Stimulated activated CD4-positive, alpha-beta T cell treated with anti-CD3 and anti-CD28 coated beads, Interleukin-4, amount 100 ng/mL, for 48 hours (primary cell): ENCODE measurements at places on chromosomes 1 and 21.

GRCh38 chr21:45030682-45031570, 43.5 kb upstream of the ADARB1 start:
- no peak for DNase-seq

DNA sequence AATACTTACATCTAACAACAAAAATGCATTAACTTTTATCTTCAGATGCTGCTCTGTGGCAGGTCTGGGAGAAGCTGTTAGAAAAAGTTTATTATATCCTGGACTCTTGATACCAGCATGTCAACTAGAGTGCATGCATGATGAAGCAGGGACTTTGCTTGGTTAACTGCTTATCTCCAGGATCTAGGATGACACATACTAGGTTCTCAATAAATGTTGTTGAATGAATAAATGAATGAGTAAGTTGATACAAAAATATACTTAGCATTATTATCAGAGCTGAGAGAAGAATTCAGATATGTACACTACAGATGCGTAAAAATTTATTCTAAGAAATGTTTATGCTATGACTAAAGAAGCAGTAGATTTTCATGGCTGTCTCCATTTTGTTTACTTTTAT, 304.3 kb downstream of the LTN1 start:
- DNase-seq = no peak

DNA sequence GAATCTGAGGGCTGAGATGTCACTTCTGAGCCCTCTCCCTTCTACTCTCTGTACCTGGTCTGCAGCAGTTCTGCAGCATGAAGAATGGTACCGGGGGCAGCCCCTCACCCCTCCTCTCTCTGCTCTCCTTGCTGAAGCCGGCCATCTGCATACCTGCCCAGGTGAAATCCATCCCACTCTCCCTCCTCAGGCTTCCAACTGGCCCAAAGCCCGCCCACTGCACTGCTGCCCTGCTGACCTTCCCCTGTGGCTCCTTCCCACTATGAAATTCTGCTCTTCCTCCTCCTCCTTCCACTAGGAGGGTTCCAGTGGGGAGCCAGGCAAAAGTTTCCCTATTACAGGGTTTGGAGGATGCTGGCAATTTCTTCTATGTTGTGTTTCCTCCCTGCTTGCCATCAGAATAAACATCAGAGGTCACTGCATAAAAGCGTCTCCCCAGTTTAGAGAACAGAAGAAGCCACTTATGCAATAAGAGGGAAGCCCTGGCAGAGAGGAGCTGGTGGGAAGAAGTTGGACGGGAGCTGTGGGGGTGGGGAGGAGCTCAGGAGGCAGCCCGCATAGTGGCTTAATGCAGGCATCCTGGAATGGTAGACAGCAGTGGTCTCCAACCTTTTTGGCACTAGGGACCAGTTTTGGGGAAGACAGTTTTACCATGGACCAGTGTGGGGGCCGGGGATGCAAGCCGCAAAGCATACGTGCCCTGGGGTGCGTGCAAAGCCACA, 30.3 kb downstream of the TMCO4 start:
- DNase-seq = no peak

DNA sequence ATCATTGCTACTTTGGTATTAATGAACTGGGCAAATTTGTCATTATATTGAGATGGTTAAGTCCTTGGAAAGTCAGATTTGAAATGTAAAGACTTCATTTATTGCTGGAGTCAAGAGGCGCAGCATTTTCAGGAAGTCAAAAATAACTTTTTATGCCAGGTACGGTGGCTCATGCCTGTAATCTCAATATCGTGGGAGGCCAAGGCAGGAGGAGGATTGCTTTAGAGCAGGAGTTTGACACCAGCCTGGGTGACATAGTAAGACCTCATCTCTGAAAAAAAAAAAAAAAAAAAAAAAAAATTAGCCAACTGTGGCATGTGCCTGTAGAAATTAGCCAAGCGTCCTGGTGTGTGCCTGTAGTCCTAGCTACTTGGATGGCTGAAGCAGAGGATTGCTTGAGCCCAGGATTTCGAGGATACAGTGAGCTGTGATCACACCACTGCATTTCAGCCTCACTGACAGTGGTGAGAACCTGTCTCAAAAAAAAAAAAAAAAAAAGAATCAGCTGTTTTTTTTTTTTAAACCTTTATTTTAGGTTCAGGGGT, 5.5 kb downstream of the HIPK1 start:
- no peak for DNase-seq

DNA sequence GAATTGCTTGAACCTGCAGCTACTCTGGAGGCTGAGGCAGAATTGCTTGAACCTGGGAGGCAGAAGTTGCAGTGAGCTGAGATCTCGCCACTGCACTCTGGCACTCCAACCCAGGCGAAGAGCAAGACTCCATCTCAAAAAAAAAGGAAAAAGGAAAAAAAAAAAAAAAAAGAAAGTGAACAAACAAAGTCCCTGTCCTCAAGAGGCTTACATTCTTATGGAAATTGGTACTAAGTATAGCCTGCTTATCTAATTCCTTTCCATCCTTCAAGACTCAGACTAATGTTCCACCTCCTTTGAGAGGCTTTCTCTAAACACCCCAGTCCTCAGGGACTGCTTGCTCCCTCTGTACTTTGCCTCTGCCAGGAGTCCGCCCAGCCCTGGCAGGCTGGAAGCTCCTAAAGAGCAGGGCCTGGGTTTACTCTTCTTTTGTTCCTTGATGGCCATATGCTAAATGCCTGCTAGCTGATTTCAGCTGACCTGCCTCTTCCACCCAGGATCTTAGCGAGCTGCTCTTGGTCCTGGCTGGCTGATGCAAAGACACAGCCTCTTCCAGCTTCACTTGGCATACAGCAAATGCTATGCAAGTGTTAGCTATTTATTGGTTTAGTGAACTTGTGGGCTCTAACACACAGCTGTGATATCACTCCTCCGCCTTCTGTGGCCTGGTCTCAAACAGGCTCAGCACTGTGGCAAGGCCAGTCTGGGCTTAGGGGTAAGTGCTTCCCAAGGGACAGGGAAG, 9.8 kb downstream of the SLC9A1 start:
- DNase-seq = no peak

DNA sequence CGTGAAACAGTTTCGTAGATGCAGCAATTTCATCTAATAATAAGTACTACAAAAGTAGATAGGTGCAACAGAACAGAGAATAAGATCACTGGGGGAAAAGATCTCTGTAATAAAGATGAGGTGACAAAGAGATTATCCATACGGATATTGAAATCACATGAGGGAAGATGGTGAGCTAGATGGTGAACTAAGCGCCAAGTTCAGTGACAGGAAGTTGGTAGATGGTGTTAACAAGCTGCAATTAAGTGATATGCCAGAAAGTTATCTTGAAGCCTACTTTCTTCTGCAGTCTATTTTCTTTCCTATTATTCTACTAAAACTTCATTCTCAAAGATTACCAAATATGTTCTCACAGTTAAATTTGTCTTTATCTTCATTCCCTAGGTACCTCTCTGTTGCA, 7.1 kb downstream of the LRIF1 start:
- DNase-seq = no peak

- no peak for DNase-seq
Observed at GRCh38 chr1:188128761-188129160, 1300.0 kb downstream of the PLA2G4A start.

GRCh38 chr1:210428696-210429095, 100.0 kb downstream of the HHAT start:
- no peak for DNase-seq

DNA sequence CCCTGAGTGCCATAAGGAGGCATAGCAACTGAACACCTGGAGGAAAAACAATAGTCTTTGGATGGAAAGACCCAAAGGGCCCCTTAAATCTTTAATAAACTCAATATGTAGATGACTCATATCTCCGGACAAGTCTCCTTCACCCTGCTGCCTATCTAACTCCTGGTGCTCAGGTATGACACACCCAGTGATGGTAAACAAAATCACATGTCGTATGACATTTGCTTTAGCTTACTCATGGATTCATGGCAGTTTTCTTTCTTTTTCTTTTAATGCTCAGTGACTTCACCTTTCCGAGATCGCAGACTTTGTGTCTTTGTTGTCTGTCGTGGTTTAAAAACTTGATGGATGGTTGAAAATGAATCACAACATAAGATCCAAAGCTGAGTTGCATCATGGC, 208.5 kb upstream of the PROX1 start:
- DNase-seq = no peak

- peak; percentile 63 for DNase-seq
Observed at GRCh38 chr1:51990478-51990965, at the start of gene RAB3B. Gene RAB3B (minus strand): TSS chr1:51990700. CDS start chr1:51977117, 13,583 bp downstream.

GRCh38 chr1:222891578-222891977, 76.7 kb downstream of the DISP1 start:
- no peak for DNase-seq

DNA sequence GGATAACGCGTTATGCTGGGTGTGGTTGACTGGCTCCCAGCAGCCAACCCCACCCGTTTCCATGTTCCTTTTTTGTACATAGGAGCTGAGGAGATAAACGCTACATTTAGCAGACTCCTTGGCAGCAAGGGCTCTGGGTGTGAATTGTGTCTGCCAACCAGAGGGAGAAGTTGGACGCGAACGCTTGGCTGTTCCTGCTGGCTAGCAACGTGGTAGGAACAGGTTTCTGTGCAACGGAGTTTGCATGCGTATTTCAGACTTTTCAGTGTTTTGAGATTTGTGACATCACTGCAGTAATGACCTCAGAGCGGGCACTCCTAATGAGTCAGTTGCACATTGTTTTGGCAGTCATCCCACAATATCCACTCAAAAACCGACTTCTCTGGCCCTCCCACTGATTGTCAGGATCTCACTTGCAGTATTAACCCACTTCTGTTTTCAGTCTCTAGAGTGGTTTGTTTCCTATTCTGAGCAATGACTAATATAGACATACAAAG, 98.7 kb upstream of the RGS1 start:
- no peak for DNase-seq

GRCh38 chr1:5950201-5950895, 41.9 kb downstream of the NPHP4 start:
- DNase-seq = no peak

- no peak for DNase-seq
Observed at GRCh38 chr21:16640297-16641027, 872.4 kb upstream of the CXADR start.

DNA sequence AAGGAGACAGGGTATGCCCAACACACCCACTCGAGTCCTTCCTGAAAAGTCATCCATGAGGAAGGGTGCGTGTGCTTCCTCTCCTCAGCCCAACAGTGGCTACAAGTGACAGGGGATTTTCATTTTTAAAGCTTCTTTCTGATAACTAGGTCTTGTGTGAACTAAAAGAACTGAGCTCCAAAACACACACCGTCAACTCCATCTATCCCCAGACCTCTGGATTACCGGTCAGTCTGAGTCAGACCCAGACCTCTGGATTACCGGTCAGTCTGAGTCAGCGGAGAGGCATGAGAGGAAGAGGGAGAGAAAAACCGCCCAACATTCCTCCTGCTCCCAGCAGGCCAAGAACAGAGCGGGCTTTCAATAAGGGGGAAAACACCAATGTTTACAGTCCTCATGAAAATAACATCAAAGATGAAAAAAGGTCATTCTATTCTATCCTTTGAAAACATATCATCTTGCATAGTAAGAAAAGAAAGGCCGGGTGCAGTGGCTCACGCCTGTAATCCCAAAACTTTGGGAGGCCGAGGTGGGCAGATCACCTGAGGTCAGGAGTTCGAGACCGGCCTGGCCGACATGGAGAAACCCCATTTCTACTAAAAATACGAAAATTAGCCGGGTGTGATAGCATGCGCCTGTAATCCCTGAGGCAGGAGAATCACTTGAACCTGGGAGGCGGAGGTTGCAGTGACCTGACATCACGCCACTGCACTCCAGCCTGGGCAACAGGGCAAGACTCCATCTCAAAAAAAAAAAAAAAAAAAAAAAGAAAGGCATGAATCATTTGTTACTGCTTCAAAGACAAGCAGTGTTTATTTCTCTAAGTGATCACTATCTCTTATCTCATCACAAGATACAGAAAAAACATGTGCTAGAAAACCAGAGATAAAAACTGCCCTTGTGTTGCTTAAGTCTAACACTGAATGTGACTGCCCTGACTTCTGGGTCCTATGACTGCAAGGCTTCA, 3.4 kb downstream of the PTTG1IP start:
- no peak for DNase-seq

DNA sequence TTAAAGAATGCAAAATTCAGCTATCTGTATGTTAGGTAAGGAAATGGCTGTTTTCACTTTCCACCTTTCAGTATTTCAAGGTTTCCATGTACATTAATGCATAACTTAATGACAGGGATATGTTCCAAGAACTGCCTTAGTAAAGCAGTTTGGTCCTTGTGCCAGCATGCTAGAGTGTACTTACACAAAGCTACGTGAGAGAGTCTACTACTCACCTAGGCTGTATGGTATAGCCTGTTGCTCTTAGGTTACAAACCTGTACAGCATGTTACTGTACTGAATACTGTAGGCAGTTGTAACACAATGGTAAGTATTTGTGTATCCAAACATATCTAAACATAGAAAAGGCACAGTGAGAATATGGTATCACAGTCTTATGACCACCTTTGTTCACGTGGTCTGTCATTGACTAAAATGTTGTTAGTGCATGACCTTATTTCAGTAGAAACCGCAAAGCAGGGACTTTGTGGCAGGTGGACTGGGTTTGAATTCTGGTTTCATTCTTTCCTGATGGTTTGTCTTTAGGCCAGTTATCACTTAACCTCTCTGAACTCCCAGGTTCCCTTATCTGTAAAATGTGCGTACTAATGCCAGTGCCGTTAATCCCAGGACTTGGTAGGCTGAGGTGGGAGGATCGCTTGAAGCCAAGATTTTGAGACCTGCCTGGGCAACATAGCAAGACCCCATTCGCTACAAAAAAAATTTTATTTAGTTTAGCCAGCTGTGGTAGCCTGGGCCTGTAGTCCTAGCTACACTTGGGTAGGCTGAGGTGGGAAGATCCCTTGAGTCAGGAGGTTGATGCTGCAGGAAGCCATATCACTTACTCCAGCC, 4.9 kb downstream of the SMYD2 start:
- no peak for DNase-seq

- no peak for DNase-seq
Observed at GRCh38 chr1:58841455-58841854, 57.6 kb upstream of the JUN start.

DNA sequence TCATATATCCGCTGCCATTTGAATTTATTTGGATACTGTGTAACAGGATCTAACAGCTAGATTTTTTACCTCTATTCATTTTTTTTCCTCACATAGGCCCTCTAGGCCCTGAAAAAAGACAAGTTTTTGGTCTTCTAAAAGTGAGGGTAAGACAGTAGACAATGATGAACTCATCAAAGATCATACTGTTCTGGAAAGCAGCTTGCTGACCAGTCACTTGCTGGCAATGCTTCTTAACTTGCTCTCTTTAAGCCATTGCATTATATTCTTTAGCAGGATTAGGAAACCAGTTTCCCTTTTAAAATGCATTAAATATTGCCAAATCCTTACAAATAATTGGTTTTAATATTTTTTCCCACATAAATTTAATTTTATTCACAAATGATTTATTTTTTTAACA, 65.5 kb downstream of the SYT14 start:
- no peak for DNase-seq

GRCh38 chr1:98870959-98871903, 133.4 kb downstream of the PLPPR5 start:
- no peak for DNase-seq

DNA sequence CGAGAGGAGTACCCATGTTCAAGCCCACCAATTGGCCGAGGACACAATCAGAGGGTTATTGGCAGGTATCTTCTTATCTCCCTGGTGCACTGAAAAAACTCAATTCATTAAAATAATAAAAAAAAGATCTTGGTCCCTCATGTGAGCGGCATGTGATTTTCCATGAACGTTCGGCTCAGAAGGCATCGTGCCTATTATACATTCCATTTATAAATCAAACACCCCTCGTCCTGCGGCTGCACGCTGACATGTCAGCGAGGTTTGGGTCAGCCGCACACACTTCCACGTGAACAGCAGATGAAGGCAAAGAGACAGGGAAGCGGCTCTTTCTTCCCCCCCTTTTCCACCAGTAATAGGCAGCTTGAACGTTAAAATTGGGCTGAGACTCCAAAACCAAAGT, 31.3 kb upstream of the SMYD2 start:
- DNase-seq = no peak
